Left lung (tissue), 14 donors: ENCODE measurements at places on chromosomes 6 and 20. TPM values are rescaled to one million over a fixed set of nuclear protein-coding genes. Genes with fewer than 3 reads are reported as not detected.

Gene C20orf141
- not detected for total RNA-seq

Gene NR2E1
- not detected for total RNA-seq

Gene PRRT1
- 1.6 TPM for total RNA-seq

Gene RSPO3
- total RNA-seq, result 4.9 TPM

Gene SSTR4
- not detected for total RNA-seq

Gene LY86
- total RNA-seq, result 10.9 TPM

Gene MDFI
- total RNA-seq, result 25.9 TPM

Gene SAPCD1
- 3.9 TPM for total RNA-seq

Gene ISM1
- total RNA-seq, result 0.71 TPM

Gene MICB
- total RNA-seq, result 11.3 TPM

Gene MAP7
- total RNA-seq, result 16.8 TPM

Gene ADGRF4
- 0.55 TPM for total RNA-seq

Gene ERGIC3
- total RNA-seq, result 225 TPM

Gene PRICKLE4
- 13.1 TPM for total RNA-seq

Gene SALL4
- 0.24 TPM for total RNA-seq

Gene HAO1
- not detected for total RNA-seq

Gene SLCO4A1
- 47.2 TPM for total RNA-seq

Gene NKX2-4
- not detected for total RNA-seq

Gene PLN
- total RNA-seq, result 6.4 TPM

Gene WFDC12
- total RNA-seq, result 0.73 TPM

Gene ASIP
- not detected for total RNA-seq

Gene CD40
- 27.6 TPM for total RNA-seq

Gene OR2B6
- total RNA-seq, result not detected

Gene SH3BGRL2
- 22.4 TPM for total RNA-seq

Gene RAD21L1
- total RNA-seq, result not detected

Gene TGM2
- 391 TPM for total RNA-seq

Gene SNTA1
- 6.1 TPM for total RNA-seq

Gene NSFL1C
- total RNA-seq, result 96.9 TPM

Gene CTCFL
- total RNA-seq, result not detected

Gene PNPLA1
- total RNA-seq, result not detected

Gene PGK2
- not detected for total RNA-seq

Gene ZC2HC1B
- total RNA-seq, result not detected

Gene FAM83C
- total RNA-seq, result not detected

Gene C20orf202
- not detected for total RNA-seq

Gene TNFAIP3
- 22.6 TPM for total RNA-seq

Gene MCCD1
- not detected for total RNA-seq

Gene ETV7
- total RNA-seq, result 5.6 TPM

Gene PTPRT
- 0.15 TPM for total RNA-seq

Gene SMIM8
- total RNA-seq, result 11.1 TPM

Gene BEND6
- 1.6 TPM for total RNA-seq

Gene SPAG4
- total RNA-seq, result 3.5 TPM
